GM23338 (cell line): ENCODE measurements at places on chromosomes 3 and 15. TPM values are rescaled to one million over a fixed set of nuclear protein-coding genes. Genes with fewer than 3 reads are reported as not detected.

Gene PTPRG
- polyA plus RNA-seq: 18.4 and 24.4 TPM in 2 replicates

Gene PTH1R
- polyA plus RNA-seq: 1.1 and 1.9 TPM in 2 replicates

Gene SI
- not detected in 2 replicates for polyA plus RNA-seq

Gene SMCO1
- not detected in 2 replicates for polyA plus RNA-seq

Gene CDCP1
- 7.7 and 8.4 TPM in 2 replicates for polyA plus RNA-seq

Gene SLC38A3
- polyA plus RNA-seq: 0.68 and 1.3 TPM in 2 replicates

Gene RPP14
- 10.5 and 11.7 TPM in 2 replicates for polyA plus RNA-seq

Gene ROBO1
- polyA plus RNA-seq: 17.3 and 19.2 TPM in 2 replicates

Gene GRM7
- polyA plus RNA-seq: 0.40 and 0.56 TPM in 2 replicates
